ENCODE measurements at places on chromosomes 11 and 22. TPM values are rescaled to one million over a fixed set of nuclear protein-coding genes. Genes with fewer than 3 reads are reported as not detected.

LYVE1 gene
- 4.6 TPM for total RNA-seq

- DNase-seq, result no peak
- H3K4me3 ChIP-seq, result no peak overlapping the region
- H3K4me1 ChIP-seq, result no peaks in the 10 kb centered on the region
- H3K36me3 ChIP-seq, result no peaks in the 10 kb centered on the region
These were observed 102.7 kb downstream of the PHF21B start for GRCh38 chr22:44906999-44907644.

- no peaks in the 10 kb centered on the region for H3K4me1 ChIP-seq
- no peak for DNase-seq
- H3K27me3 ChIP-seq, result no peaks in the 10 kb centered on the region
- H3K4me3 ChIP-seq, result no peak overlapping the region
These were observed 63.9 kb downstream of the RPL27A start for GRCh38 chr11:8746331-8746974.

DNA sequence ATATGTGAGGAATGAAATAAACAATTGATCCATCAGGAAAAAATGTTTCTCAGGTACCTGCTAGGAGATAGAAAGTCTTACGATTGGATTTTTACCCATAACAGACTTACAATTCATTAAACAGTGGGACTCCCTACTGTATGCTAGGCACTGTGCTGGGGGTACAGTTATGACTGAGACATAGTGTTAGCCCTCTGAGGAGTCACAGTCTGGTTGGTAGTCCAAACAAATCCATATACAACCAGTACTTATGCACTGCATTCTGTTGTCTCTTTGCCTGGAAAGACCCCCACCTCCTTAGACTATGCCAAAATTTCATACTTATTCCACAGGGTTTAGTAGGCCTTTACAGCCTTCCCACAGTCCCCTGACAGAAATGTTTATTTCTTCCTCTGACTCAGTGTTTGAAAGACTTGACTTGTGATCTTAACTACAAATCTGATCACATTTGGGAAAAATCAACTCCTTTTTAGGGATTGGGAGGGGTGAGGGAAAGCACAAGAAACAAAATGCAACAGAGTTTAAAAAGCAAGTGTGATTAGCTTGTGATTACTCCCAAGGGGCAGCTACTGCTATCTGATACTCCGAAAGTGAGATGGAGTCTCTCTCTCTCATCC, 69.4 kb upstream of the HORMAD2 start:
- H3K27ac ChIP-seq, result no peak overlapping the region
- no peaks in the 10 kb centered on the region for H3K27me3 ChIP-seq
- no peak for DNase-seq
- H3K4me1 ChIP-seq, result peaks cover 14% of the 10 kb centered on the region

OR52A1 gene
- 0.47 TPM for total RNA-seq

- peak; percentile 6 for DNase-seq
- H3K36me3 ChIP-seq, result no peaks in the 10 kb centered on the region
- H3K27me3 ChIP-seq, result no peaks in the 10 kb centered on the region
- H3K4me3 ChIP-seq, result no peak overlapping the region
- H3K4me1 ChIP-seq, result no peaks in the 10 kb centered on the region
These were observed 49.7 kb downstream of the OTOG start for GRCh38 chr11:17596711-17597110.

APOBEC3H gene
- 3.5 TPM for total RNA-seq

DNA sequence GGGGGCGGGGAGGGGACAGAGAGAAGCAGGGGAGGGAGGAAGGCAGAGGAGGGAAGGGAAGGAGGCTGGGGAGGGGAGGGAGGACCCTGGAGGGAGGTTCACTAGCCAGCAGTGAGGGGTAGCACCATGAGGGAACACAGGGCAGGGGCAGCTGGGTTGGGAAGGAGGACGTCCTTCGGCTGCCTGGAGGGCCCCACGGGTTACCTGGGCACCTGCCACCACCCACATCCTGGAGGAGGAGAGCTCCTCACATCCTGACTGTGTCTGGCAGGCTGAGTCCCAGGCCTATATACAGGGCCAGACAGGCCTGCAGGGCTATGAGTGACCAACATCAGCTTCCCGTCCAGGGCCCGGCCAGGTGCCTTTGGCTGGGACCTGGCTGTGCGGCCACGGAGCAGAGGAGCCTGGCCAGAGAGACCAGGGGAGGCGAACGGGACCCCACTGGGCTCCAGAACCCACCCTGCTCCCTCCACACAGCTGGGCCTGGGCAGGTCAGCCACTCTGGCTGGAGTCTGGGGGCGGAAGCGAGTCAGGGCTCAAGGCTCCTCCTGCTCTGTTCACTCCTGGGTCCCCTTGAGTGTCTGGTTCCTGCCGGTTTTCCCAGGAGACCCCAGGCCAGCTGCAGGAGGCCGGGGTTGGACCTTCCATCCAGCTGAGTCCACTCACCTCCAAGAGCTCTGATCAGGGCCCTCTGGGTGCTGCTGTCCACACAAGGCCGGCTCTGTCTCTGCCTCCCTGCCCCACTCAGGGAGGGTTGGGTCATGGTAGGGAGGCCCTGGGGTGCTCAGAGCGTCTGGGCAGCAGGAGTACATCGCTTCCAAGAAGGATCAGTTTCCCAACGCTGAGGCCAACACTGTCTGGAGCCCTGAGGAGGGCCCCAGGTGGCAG, 677.7 kb downstream of the BRD1 start:
- no peak overlapping the region for H3K27ac ChIP-seq
- no peaks in the 10 kb centered on the region for H3K4me1 ChIP-seq
- H3K36me3 ChIP-seq, result no peaks in the 10 kb centered on the region
- H3K4me3 ChIP-seq, result no peak overlapping the region
- no peaks in the 10 kb centered on the region for H3K27me3 ChIP-seq

DNA sequence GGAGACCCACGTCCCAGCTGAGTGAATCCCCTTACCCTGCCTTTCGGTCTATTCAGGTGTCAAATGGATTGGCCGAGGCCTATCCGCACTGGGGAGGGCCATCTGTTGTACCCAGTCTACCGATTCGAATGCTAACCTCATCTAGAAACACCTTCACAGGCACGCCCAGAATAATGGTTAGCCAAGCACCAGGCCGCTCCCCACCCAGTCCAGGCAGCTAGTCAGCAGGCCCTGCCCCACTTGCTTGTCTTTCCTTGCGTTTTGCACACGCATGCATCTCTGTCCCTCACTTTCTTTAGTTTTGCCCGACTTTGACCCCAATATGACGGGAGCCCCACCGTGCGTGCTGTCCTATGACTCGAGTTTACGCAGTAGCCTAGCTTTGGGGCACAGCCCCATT, 31.7 kb downstream of the PARVB start:
- H3K36me3 ChIP-seq, result no peaks in the 10 kb centered on the region
- no peak overlapping the region for H3K4me3 ChIP-seq
- H3K27me3 ChIP-seq, result no peaks in the 10 kb centered on the region
- H3K4me1 ChIP-seq, result peaks cover 12% of the 10 kb centered on the region
- no peak for DNase-seq
- H3K27ac ChIP-seq, result no peak overlapping the region

ZBTB3 gene
- total RNA-seq, result 17.4 TPM

DNA sequence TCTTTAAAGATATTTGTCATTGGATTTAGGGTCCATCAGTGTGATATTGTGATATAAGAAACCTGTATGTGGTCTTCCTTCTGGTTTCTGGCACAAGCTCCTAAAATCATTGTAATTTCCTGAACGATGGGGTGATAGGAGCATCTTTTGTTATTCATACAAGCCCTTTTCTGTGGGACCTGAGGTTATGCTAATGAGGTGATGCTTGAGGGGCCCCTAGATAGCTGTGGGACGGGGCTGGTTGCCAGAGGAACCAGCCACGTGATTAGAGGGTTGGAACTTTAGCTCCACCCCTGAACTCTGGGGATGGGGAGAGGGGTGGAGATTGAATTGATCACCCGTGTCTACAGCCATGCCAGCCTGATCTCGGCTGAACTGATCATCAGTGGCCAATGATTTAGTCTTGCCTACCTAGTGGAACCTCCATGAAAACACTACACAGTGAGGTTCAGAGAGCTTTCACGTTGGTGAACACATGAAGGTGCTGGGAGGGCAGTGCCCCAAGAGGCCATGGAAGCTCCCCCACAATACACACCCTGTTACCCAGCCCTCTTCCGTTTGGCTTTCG, 62.8 kb downstream of the BCR start:
- H3K27me3 ChIP-seq, result no peaks in the 10 kb centered on the region
- H3K36me3 ChIP-seq, result no peaks in the 10 kb centered on the region
- no peak overlapping the region for H3K4me3 ChIP-seq
- no peak for DNase-seq
- peaks cover 2% of the 10 kb centered on the region for H3K4me1 ChIP-seq

HMOX1 gene
- 22.0 TPM for total RNA-seq

GRCh38 chr11:7046474-7047175, 26.3 kb downstream of the NLRP14 start:
- H3K36me3 ChIP-seq, result no peaks in the 10 kb centered on the region
- H3K4me1 ChIP-seq, result no peaks in the 10 kb centered on the region
- H3K27ac ChIP-seq, result no peak overlapping the region
- no peak for DNase-seq

DNA sequence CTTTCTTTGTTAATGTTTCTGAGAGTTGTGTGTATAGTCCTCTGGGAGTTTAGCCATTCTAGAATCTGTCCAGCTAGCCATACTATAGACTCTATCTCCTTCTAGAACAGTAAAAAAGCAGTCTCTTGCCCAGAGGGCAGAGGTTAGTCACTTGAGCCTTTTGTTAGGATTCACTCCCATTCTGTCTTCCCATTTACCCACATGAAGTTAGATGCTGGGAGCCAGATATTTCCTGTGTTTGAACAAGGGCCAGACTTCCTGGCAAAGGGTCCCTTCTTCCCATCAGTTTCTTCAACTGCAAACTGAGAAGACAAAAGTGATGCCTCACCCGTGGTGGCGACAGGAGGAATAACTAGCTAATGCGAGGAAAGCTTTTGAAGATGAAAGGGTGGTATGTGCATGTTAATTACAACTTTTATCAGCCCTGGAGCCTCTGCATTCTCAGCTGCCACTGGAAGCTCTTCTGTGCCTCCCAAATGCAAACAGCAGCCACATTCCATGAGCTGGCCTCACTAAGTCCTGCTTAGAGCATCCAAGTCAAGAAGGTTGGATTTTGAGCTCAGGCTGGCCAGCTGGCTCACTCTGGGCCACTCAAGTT, 12.8 kb downstream of the CD44 start:
- no peak overlapping the region for H3K4me3 ChIP-seq
- H3K27me3 ChIP-seq, result no peaks in the 10 kb centered on the region
- no peaks in the 10 kb centered on the region for H3K36me3 ChIP-seq
- DNase-seq, result no peak

STIP1 gene
- 247 TPM for total RNA-seq

- H3K4me3 ChIP-seq, result no peak overlapping the region
- no peaks in the 10 kb centered on the region for H3K27me3 ChIP-seq
- no peak for DNase-seq
- no peak overlapping the region for H3K27ac ChIP-seq
These were observed 3.7 kb downstream of the PTS start for GRCh38 chr11:112229746-112230433.

DNA sequence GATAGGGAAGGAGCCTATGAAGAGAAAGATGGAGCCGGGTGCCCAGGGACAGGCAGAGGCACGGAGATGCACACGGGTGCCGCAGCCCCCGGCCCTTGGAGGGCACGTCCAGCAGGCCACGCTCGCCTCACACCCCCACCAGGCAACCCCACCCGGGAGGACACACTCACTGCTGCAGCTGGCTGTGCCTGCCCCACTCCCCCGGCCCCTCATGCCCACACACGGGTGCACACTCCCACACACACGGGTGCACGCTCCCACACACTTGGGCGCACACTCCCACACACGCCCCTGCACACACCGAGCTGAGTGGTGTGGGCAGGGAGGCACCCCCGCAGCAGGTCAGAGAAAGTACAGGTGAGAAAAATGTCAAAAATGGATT, 1.1 kb downstream of the MOB2 start:
- H3K27ac ChIP-seq, result no peak overlapping the region
- no peak overlapping the region for H3K4me3 ChIP-seq
- peaks cover 49% of the 10 kb centered on the region for H3K4me1 ChIP-seq
- H3K27me3 ChIP-seq, result no peaks in the 10 kb centered on the region

OR5A1 gene
- 0.24 TPM for total RNA-seq

MN1 gene
- total RNA-seq, result 3.2 TPM

PYGM gene
- total RNA-seq, result 14.4 TPM

DNA sequence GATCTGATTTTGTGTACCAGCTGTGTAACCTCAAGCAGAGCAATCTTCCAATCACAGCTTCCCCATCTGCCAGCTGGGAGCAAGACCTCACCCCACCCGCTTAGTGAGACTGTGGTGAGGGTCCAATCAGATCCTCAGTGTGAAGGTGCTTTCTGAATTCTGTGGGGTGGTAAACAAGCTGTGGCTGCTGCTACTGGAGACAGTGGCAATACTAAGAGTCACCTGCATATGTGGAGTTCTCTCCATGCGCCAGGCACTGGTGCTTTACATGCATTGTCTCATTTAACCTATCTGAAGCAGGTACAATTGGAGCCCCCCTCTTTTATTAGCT, 50.4 kb downstream of the CWC15 start:
- no peaks in the 10 kb centered on the region for H3K27me3 ChIP-seq
- H3K4me1 ChIP-seq, result peaks cover 8% of the 10 kb centered on the region
- no peak overlapping the region for H3K4me3 ChIP-seq
- DNase-seq, result no peak

GAL3ST1 gene
- total RNA-seq, result 18.5 TPM

DNA sequence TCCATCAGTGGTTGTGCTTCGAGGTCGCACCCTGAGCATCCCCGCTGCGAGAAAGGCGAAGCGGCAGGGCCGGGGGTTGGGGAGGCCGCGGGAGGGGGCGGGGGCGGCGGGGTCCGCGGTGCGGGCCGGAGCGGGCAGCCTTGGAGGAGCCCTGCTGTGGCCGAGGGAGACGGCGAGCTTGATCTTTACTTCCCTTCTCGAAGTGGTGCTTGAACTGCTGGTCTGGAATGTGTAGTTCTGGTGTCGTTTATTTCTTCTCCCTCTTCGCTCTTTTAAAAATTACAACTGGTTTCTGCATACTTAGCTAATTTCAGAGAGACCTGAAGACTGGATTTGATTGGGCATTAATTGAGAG, 1.1 kb downstream of the APLP2 start:
- peak; percentile 44 for DNase-seq
- peak overlapping the region; percentile 95 for H3K27ac ChIP-seq
- H3K4me3 ChIP-seq, result peak overlapping the region; percentile 89
- no peaks in the 10 kb centered on the region for H3K36me3 ChIP-seq

Data from testis (tissue), 5 donors.